ENCODE measurements at places on chromosomes 12 and 14.

GRCh38 chr12:51401020-51401419 is 9.8 kb upstream of the GALNT6 start:
- DNase-seq = no peak

DNA sequence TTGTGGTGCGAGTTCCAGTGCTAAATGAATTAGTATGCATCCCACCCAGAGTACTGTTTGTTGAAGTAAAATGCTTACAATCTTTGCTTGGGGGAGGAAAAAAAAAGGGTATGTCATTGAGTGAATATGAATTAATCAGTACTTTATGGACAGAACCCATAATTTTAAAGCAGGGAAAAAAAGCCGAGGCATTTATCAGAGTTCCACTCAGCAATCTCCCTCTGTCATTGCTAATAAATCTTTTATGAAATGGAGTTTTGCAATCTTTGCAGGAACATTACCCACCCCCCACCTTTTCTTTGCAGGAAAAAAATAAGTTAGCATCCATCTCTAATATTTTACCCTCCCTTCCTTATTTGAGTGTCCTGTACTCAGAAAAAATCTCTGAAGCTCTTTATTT is 127.9 kb upstream of the TMPO start:
- no peak for DNase-seq

DNA sequence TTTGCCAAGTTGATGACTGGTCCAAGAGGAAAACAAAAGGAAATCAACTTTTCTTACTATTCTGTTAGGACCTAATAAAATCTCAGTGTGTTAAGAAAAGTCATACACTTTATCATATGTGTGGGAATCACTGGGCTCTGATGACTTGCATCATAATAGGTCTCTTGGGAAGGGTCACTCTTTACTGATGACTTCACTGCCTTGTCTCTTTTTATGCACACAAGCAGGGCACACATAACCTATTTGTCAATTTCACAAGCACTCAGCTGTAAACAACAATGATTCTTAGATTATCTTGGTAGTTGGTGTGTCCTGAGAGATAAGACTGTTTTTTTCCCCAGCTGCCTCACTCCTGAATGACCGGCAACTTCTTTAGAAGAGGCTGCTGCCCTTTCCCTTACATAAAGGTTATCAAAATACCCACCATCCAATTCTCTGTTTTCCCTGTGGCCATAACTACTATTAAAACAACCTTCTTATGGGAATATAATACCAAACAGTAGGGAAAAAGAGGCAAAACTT is 50.9 kb upstream of the INSM2 start:
- DNase-seq = no peak

DNA sequence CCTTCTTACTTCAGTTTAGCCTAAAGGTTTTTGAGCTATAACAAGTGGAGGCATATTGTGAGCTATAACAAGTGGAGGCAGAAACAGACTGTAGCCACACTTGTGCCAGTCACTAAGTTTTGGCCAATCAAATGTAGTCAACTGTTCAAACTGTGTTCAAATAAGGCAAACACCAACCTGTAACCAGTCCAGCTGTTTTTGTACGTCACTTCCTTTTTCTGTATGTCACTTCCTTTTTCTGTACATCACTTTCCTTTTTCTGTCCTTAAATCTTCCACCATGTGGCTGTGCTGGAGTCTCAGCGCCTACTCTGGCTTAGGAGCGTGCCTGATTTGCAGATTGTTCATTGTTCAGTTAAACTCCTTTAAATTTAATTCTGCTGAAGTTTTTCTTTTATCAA is 79.7 kb downstream of the FUT8 start:
- DNase-seq = no peak

GRCh38 chr14:69483765-69484443 is 624 bp upstream of the PLEKHD1 start:
- DNase-seq = no peak

- DNase-seq = no peak
Measured at GRCh38 chr14:23043754-23044153, 1.7 kb downstream of the PSMB11 start.

DNA sequence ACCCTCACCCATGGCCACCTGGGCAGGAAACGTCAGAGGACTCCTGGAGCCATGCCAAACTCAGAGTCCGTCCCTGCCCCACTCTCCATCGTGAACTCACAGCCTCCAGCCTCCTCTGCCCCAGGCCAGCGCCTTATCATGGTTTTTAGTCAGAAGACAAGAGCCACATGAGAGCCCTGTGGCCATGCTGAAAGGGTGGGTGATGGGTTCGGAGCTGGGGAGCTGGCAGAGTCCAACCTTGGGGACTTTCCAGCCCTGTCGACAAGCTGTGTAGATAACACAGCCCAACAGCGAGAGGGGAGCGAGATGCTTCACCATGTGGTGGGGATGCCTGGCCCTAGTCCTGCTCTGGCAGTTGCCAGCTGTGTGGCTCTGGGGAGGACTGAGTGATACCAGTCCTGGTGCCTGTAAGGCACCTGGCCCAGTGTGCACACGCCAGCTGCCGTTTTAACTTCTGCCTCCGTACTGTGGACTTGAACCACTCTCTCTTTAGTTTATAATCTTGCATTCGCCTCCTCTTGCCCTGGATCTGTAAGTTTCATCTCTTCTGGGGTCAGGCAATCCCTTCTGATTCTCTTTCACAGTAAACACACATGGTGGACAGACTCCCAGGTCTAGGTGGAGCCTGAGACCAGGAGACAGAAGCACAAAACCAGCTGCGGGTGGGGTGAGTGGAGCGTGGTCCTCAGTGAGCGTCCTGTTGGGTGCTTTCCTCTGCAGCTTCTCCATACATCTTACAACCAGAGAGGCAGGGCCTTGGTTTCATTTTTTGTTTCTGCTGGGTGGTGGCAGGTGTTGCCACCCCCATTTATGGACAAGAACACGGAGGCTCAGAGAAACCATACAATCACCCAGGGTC is 55.3 kb downstream of the RIN3 start:
- DNase-seq = no peak

- no peak for DNase-seq
Measured at GRCh38 chr12:12034344-12034743, 36.4 kb upstream of the BCL2L14 start.

GRCh38 chr14:106530031-106530422 is 1003.6 kb downstream of the TMEM121 start:
- no peak for DNase-seq

- no peak for DNase-seq
Measured at GRCh38 chr14:73245480-73246325, 8.4 kb downstream of the PAPLN start.

DNA sequence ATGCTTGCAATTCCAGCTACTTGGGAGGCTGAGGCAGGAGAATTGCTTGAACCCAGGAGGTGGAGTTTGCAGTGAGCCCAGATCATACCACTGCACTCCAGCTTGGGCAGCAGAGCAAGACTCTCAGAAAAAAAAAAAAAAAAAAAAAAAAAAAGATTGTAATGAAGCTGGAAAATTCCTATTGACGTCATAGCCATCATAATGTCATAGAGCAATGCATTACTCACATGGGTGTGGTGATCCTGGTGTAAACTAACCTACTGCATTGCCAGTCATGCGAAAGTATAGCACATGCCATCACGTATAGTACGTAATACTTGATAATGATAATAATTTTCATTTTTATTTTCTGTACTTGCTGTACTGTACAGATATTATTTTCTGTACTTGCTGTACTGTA is 42.7 kb upstream of the NID2 start:
- DNase-seq = no peak

GRCh38 chr12:114160445-114160844 is 194.3 kb upstream of the RBM19 start:
- DNase-seq = no peak

DNA sequence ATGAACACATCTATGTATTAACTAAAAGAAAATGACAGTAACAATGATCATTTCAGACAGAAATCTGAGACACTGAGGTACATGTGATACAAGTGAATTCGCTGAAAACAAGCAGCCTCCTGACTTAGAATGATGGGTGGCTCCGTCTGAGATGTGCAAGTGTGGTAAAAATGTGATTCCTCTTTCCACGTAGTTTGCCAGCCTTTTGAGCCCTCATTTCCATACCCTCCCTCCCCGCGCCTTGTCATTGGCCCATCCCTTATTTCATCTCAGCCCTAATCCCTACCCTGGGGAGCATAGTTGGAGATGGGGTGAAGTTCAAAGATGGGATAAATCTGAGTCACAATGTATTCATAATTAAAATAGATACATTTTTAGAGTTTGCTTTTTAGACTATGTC is 107.8 kb downstream of the BMP4 start:
- no peak for DNase-seq

GRCh38 chr12:96140174-96140573 is 54.0 kb upstream of the ELK3 start:
- no peak for DNase-seq

- no peak for DNase-seq
Measured at GRCh38 chr12:111230649-111231048, 138.2 kb downstream of the PHETA1 start.

DNA sequence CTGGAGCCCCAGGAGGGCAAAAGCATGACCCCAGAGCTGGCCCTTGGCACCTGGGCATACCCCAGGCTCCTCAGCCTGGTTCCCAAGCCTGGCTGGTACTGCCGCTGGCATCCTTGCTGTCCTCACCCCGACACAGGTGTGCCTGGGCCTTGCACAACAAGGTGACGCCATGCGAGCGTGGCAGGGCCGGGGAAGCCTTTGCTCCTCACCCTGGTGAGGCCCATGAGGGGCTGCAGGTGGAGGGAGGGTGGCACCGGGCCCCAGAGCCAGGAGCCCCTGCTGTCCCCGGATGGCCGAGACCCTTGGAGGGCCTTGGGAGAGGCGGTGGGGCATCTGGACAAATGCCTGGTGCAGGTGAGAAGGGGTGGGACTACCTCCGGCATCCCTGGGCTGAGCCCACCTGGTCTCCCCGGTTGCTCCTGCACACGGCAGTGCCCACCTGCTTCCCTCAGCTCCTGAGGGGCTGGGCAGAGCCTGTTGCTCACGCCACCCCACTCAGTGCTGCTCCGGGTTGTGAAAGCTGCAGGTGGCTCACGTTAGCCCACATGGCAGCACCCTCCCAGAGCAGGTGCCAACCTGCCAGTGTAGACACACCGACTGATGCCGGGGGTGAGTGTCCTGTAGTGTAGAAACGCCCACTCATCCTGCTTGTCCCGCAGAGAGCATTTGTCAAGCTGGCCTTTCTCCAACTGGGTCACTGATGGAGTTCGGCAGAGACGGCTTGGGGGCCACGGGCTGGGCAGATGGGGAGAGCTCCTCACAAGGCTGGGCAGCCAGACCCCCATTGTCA is 24.6 kb upstream of the KIF26A start:
- no peak for DNase-seq

DNA sequence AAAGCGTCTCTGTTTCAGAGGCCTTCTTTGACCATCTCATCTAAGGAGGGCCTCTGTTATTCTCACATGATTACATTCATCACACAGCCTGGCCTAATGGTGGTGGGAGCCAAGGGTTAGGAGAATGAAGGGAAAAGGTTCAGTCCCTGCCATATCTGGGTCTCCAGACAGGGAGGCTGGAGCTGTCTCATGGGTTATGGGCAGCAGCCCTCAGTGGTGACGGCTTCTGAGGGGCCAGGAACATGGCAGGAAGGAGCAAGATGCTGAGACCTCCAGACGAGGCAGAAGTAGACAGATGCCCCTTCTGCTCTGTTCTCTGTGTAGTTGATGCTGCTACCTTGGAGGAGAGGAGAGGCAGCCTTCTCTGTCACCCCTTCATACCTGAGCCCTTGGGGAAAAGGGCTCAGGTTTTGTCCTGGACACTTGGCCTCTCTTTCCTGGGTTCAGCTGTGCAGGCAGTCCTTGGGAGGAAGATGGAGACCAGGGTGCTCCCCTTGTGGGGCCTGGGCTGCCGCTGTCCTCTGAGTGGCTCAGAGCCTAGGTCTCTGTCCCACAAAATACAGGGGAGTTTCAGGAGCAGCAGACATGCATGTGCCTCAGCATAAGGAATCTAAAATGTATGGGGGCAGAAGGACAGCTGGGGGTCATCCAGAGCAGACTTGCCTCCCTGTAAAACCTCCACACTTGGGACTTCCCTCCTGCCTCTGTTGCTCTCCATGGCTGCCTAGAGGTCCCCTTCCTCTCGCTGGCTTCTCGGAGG is 3.6 kb downstream of the IFI27L2 start:
- DNase-seq = no peak

DNA sequence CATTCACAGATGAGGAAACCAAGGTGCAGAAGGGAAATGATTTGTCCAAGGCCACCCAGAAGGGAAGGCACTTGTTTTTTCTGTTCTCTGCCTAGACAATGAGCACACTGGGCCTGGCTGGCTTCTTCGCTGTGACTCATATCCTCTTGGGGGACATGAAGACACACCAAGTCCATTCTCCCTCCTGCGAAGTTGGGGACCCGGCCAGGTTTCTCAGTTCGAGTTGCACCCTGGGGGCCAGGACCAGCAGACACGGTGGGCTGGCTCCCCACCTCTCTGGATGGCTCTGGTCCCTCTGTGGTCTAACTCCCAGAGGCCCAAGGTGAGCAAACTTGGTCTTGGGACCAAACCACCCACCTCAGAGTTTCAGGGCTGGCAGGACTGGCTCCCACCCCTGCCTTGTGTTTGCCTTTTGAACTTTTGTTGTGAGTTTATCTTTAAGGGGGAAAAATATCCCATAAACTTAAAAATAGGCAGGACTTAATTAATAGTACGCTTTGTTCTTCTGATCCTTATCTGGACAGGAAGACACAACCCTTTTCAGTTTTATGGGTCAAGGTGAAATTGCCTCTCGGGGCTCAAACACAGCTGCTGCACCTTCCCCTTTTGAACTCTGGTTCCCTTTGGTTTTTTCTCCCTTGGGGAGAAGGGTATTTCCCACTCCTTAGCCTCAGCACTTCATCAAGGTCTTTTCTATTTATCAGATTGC is 9.0 kb upstream of the MLEC start:
- DNase-seq = no peak

- peak; percentile 1 for DNase-seq
Measured at GRCh38 chr12:85920324-85920947, 46.3 kb downstream of the NTS start.

- peak; percentile 54 for DNase-seq
Measured at GRCh38 chr14:61296719-61297502, 15.8 kb upstream of the TMEM30B start.

- no peak for DNase-seq
Measured at GRCh38 chr12:56951582-56952339, 5.6 kb downstream of the RDH16 start.

DNA sequence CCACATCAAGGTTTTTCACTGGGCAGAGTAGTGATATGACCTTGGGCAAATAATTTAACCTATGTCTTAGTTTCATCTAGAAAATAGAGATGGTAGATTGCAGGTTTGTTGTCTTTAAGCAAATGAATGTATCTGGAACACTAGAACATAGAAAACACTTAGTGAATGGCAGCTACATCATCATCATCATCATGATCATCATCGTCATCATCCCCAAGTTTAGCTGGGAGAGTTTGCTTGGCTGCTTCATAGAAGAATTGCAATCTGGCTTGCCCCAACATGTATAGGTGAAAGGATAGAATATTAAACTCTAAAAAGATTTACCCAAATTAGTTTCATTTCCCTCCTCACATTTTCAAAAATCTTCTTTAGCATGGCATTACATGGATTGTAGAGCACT is 91.3 kb upstream of the TMEM260 start:
- DNase-seq = no peak

GRCh38 chr12:105221583-105222283 is 14.2 kb downstream of the APPL2 start:
- DNase-seq = no peak

GRCh38 chr14:30957813-30958370 is 67.6 kb upstream of the AP4S1 start:
- DNase-seq = no peak

GRCh38 chr14:63204407-63205043 is at the start of gene RHOJ:
TSS of gene RHOJ (plus strand) at chr14:63204443. CDS start at chr14:63204870, 427 bp downstream.
- DNase-seq = no peak

Data from central memory CD4-positive, alpha-beta T cell (primary cell).